ENCODE measurements at places on chromosomes 16 and 17.

DNA sequence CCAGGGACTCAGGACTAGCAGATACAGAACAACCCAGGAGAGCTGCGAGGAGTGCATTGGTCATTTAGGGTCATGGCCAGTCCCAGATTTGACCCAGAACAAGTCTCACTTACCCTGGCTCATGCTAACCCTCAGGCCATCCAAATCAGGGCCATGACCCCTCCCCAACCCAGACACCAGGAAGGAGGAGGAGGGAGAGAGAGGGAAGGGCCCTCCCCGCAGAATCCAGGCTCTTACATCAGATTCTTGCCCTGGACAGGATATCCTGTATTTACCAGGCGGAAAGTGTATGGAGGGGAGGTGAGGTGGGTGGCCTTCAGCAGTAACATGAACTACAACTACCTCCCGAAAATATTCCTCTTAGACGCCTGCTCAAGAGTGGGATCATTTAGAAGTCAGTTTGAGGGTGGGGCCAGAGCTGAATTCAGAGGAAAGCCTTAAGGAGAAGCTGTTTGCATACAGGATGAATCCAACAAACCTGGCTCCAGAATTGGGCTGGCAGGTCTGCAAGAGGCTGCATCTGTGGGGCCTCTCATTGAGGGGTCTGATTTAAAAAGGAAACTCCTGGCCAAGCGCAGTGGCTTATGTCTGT is 2.1 kb downstream of the VAT1 start:
- no peak for DNase-seq

GRCh38 chr17:79695797-79696609 is 34.7 kb upstream of the ENPP7 start:
- DNase-seq = no peak

- DNase-seq = peak; percentile 52
Measured at GRCh38 chr17:48153691-48154358, 46.3 kb downstream of the SNX11 start.

GRCh38 chr17:1878419-1879121 is 48.8 kb downstream of the RPA1 start:
- no peak for DNase-seq

DNA sequence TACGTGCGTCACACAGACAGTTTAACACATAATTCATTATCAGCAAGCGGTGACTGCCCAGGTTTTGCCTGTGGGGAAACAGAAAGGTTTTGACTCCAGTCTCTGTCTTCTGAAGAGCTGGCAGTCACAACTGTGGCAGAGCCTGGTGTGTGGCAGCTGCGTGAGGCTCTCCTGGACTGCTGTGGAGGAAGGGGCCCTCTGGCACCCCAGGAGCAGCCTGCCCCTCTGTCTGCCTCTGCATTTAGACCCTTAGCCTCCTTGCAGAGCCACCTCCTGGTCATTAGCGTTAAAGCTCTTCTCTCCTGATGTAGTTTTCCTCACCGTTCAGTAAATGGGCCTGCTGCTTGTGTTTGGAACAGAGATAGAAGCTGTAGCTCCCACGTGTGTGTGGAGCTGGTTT is 10.9 kb downstream of the RAB40C start:
- no peak for DNase-seq

- DNase-seq = no peak
Measured at GRCh38 chr16:2912330-2913199, 834 bp downstream of the FLYWCH1 start.

Measured in SK-N-DZ (cell line).